ENCODE measurements at places on chromosomes 1 and 21.

GRCh38 chr1:226215239-226215638 lies 8.2 kb upstream of the MIXL1 start:
- no peak for DNase-seq

GRCh38 chr1:36208978-36209703 lies 15.1 kb upstream of the THRAP3 start:
- DNase-seq, result no peak

GRCh38 chr1:6777813-6778212 lies 7.4 kb upstream of the CAMTA1 start:
- DNase-seq, result no peak

DNA sequence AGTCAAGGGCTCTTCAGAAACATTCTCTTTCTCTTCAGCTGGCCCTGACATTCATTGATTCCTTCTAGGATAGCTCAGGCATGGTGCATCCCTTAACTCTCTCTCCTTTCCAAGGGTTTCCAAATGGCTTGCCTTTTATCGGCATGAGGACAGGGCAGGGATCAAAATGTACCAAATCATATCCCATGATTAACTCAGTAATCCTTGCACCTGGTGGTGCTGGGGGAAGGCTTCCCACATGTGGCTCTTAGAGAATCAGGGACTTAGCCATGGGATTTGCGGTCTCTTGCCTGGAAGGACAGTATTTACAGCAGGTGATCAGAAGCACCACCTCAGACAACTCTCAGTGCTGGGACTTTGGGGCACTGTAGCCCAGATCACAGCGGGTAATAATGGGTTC lies 46.2 kb upstream of the EDEM3 start:
- no peak for DNase-seq

- DNase-seq, result no peak
Observed at GRCh38 chr1:87432685-87433084, 104.0 kb downstream of the LMO4 start.

DNA sequence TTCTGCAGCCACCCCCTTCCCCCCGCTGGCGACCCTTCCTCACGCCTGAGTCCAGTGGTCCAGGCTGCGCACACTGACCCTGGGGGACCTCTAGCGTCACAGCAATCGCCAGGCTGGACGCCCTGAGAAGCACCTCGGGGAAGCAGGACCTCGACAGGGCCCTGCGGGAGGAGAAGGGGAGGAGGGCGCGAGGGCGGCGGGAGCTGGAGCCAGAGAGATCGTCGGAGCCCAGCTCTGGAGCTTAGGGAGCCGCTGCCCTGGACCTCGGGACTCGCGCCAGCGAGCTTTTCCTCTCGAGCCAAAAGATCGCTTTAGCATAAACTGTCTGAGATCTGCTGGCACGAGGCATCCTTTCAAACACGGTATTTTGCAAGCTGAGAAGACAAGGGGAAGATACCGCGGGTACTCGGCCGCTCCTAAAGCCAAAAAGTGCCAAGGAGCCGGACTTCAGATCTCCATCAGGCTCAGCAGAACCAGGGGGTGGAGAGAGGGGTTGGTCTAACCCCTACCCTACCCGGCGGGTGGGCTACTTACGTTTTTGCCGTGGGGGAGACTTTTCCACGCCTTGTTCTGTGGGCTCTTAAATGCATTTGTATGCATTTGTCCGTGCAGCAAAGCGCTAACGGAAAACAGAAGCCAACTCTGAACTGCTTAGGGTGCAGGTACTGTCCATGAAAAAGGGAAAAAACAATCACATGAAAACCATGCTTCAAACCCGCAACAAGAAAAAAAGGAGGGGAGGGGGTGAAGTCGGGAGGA lies 586 bp downstream of the COL24A1 start:
- peak; percentile 8 for DNase-seq

DNA sequence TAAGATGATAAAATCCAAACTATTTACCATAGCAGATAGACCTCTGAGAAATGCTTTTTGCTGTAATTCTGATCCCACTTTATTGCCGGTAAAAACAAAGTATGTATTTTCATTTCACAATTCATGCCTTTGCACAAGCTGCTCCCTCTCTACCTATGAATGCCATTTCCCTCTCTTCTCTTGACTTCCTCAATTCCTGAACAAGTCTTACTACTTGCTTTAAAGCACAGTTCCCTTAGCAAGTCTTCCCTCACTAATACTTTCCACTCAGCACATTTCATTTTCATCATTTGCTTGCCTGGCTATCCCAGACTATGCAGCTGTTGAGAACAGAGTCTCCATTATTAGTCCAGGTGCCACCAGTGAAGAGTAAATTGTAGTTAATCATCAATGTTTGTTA lies 13.8 kb downstream of the GPATCH2 start:
- DNase-seq, result no peak

GRCh38 chr21:32021319-32021994 lies 148.6 kb downstream of the HUNK start:
- no peak for DNase-seq

DNA sequence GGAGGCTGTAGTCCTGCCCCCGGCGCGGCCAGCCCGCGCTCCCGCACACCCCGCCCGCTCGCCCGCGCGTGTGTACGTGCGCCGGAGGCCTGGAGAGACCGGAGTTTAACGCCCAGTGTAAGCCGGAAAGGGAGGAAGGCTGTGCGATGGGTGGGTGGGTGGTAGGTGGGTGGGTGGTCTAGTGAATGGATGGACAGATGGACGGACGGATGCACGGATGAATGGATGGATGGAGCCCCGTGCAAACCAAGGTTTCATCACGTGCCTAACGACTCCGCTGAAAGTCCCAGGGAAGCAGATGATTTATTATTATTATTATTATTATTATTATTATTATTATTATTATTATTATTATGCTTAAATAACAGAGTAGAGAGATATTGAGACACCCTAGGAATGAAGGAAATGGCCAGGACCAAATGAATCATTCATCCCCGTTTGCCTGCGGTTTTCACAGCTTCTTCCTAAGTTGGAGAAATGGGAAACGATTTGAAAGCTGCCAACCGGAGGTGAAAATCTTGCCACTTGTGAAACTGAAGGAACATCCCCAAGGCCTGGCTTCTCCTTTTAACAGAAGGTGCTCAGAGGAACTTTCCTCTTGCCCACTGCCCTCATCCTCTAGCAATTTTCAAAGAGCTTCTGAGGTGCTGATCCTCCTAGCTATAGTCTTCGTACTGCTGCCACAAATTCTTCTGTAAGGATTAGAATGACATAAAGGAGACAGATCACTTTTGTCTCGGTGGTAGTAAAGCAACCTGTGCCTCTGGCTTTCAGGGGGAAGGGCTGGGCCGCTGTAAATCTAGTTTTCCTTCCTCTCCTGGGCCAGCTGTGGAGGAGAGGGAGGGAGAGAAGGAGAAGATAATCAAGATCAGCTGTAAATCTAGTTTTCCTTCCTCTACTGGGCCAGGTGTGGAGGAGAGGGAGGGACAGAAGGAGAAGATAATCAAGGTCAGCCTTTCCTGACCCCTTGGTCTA lies 648 bp upstream of the RGS7 start:
- DNase-seq, result no peak

GRCh38 chr1:77511440-77511840 lies 171.0 kb downstream of the ZZZ3 start:
- DNase-seq, result no peak

DNA sequence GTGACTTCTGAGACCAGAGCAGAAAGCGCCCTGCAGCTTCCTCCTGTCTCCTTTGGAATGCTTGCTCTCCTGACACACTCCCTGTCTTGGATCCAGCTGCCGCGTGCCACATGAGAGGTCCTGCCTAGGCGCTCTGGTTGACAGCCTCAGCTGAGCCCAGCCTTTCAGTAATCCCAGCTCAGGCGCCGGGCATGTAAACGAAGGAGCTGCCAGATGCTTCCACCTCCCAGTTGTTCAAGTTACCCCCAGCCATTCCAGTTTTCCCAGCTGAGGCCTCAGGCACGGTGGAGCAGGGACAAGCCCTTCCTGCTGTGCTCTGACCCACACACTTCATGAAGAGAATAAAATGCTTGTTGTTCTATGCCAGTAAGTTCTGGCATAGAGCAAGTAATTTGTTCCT lies 14.3 kb upstream of the CD34 start:
- no peak for DNase-seq

GRCh38 chr1:86538775-86539174 lies 8.1 kb upstream of the CLCA4 start:
- no peak for DNase-seq

- DNase-seq, result no peak
Observed at GRCh38 chr21:42258150-42258884, 39.4 kb downstream of the ABCG1 start.

- DNase-seq, result no peak
Observed at GRCh38 chr1:230611878-230612235, 30.4 kb upstream of the COG2 start.

DNA sequence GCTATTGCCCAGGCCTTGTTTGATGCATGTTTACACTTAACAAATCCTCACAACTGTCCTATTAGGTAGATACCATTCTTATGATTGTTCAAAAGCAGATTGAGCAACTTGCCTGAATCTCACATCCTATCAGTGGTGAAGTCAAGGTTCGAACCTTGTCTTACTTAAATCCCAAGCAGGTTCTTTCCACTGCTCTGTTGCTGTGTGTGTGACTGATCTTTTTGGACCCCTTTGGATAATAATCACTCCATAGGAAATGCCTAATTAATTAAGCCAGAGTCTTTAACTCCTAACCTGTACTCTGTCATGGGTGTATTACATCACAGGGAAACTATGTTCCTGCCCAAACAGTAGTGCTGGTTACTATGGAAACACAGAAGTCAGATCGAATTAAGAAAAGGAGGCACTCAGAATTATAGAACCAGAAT lies 84.2 kb downstream of the SPATA46 start:
- DNase-seq, result no peak

DNA sequence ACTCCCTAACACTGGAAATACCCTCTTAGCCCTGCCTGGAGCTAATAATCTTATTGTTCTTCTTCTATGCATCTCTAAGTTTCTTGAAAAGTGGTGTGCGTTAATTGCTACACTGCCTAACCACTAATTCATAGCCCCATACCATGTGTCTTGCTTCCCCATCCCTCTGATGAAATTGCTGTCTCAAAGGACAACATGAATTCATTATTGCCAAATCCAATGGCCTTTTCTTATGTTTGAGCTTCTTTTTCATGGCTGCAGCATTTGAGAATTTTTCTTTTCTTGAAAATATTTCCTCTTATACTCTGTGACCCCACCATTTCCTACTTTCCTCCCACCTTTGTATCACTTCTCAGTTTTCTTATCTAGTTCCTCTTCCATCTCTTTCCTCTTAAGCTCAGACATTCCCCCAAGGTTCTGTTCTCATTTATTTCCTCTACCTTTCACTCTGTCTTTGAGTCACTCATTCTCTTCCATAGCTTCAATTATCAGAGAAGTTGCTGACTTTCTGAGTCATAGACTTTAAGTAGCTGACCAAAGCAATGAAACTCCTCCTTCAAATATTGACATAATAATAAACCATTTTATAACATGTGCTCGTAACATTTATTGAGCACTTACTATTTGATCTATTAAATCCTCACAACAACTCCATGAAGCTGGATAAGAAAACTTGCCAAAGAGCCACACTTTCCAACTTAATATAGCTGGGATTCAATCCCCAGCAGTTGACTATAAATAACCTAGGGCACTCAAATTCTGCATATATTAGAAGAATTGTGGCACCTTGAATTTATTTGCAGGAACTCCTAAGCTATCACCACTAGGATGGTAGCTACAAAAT lies 35.5 kb upstream of the ATP6V1G3 start:
- DNase-seq, result no peak

DNA sequence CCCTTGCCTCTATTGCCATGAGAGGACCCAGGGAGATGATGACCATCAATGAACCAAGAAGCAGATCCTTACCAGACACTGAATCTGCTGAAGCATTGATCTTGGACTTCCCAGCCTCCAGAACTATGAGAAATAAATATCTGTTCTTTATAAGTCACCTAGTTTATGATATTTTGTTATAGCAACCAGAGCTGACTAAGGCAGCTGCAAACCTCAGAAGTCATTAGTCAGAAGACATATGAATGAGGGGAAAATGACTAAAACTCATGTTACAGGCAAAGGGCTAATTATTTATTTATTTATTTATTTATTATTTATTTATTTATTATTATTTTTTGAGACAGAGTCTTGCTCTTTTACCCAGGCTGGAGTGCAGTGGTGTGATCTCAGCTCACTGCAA lies 321.1 kb downstream of the TGFB2 start:
- no peak for DNase-seq

DNA sequence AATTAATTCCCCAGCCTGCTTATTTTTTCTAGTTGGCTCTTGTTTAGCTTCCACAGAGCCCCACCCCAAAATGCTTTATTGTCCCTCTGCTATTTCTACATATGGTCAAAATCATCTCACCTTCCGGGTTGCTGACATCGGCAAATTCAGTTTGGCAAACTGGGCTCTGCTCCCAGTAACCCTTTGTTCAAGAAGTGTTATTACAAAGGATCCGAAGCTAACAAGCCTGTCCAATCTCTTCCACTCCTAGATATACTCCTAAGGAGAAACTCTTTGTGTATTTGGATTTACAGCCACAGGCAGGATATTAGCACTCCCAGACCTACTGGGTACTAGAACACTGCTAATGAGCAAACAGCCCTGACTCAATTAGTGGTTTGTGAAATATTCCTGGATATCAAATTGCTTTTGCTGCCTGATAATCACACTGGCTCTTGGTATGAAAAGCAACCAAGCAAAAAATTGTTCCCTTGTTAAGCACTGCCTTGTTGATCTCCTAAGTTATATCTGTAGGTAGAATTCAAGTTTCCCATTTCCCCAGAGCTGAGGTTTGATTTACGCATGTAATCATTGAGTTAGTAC lies 4.0 kb downstream of the JUN start:
- DNase-seq, result peak; percentile 100

DNA sequence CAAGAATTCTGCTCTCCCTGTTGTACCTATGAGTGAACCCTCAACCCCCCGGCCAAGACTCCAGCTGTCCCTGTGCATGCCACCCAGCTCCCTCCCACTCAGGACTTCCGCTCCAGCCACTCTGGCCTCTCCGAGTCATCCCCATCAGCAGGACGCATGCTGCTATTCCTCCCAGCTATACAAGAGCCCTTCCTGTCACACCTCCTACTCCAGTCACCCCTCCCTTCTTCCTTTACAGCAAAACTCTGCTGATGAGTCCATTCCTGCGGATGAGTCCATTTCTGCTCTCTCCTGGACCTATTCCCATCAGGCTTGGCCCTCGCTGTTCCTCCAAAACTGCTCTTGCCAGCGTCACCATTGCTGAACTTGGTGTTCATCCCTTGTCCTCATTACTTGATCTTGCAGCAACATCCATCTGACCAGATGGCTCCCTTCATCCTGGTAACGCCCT lies 42.2 kb downstream of the H3-3A start:
- no peak for DNase-seq
